ENCODE measurements at places on chromosomes 4 and X. TPM values are rescaled to one million over a fixed set of nuclear protein-coding genes. Genes with fewer than 3 reads are reported as not detected.

DNA sequence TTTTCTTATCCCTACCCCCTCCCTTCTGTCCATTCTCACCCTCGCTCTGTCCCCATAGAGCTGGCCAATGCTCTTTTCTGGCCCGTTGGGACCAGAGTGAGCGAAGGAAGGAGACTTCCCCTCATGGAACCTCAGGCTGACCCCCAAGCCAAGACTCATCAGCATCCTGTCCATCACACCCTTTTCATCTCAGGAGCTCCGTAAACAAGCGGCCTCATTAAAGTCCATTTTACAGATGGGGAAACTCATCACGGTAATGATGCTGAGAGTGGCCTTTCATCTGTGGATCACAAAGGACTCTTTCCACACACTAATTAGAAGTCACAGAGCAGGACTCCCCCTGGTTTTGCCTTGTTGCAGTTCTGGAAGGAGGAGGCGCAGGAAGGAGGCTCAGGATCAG, 67.4 kb upstream of the SLC34A2 start:
- H3K4me3 ChIP-seq, result no peak overlapping the region
- no peaks in the 10 kb centered on the region for H3K36me3 ChIP-seq
- peak; percentile 56 for DNase-seq
- H3K27me3 ChIP-seq, result no peaks in the 10 kb centered on the region
- H3K27ac ChIP-seq, result peak overlapping the region; percentile 62

DNA sequence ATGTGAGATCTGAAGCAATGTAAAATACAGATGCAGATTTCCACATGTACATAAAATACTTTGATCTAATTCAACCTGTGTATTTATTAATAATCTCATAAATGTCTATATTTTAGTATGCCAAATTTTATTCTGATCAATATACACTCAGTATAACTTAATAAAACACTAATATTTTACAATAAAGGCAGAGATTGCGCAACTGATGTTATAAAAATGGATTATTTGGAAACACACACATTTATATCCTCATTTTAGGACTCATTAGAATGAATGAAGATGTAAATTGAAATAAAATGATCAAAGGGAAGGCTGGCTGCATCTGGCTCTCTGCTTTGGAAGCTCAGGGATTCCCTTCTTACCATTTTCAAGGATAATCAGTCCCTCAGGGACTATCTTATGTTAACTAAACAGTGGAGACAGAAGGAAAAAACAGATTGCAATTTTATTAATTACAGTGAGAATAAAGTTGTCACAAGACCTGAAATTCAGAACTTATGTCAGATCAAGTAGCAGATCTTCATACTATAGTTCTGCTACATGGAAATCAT, 900.9 kb upstream of the EPHA5 start:
- H3K4me1 ChIP-seq, result no peaks in the 10 kb centered on the region
- no peaks in the 10 kb centered on the region for H3K27me3 ChIP-seq
- DNase-seq, result no peak

DNA sequence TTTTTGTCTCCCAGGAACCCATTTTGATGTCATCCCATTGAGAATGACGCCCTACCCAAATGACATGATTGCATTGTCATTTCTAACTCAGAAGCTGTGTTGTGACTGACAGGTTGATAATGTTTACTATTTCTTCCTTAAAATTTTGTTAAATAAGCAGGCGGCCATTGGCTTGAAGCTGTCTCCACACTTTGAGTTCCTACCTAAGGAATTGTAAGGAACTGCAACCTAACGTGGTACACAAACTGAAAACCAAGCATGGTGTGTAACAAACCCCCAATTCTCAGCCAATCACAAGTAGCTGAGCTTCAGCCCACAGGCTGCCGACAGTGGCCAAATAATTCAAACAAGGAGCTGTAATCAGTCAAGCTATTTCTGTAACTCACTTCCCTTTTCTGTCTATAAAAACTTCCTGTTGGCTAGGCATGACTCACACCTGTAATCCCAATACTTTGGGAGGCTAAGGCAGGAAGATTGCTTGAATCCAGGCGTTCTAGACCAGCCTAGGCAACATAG, 2.9 kb upstream of the MND1 start:
- H3K36me3 ChIP-seq, result no peaks in the 10 kb centered on the region
- no peak for DNase-seq
- H3K4me3 ChIP-seq, result no peak overlapping the region
- no peaks in the 10 kb centered on the region for H3K27me3 ChIP-seq
- H3K27ac ChIP-seq, result no peak overlapping the region

- no peaks in the 10 kb centered on the region for H3K27me3 ChIP-seq
- H3K27ac ChIP-seq, result no peak overlapping the region
These were observed 91.2 kb downstream of the RTL5 start for GRCh38 chrX:72040506-72040905.

DNA sequence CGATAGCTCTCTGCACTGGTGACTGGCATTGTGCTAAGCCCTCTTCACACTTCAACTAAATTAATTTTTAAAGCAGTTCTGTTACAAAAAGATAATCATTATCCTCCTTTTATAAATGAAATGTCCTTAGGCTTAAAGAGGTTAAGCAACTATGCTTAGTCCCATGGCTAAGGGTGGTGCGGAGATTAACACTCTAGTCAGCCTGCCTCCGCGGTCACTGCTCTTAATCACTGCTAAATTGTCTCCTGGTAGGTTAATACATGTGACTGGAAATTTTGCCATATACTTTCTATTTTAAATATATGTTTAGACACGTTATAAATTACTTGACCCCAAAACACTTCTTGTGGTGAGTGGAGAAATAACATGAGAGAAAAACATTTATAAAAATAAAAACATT, 473.7 kb downstream of the CENPC start:
- H3K27ac ChIP-seq, result no peak overlapping the region
- peaks cover 2% of the 10 kb centered on the region for H3K4me1 ChIP-seq
- H3K27me3 ChIP-seq, result no peaks in the 10 kb centered on the region

GRCh38 chrX:129318375-129318774, 204.9 kb downstream of the SMARCA1 start:
- no peaks in the 10 kb centered on the region for H3K36me3 ChIP-seq
- H3K27ac ChIP-seq, result no peak overlapping the region
- H3K4me3 ChIP-seq, result no peak overlapping the region
- DNase-seq, result no peak
- no peaks in the 10 kb centered on the region for H3K27me3 ChIP-seq
- no peaks in the 10 kb centered on the region for H3K4me1 ChIP-seq

CNGA1 gene
- total RNA-seq, result 1.5 TPM

CLCN4 gene
- total RNA-seq, result 6.5 TPM

All from neural progenitor cell (in vitro differentiated cells).